ENCODE measurements at places on chromosomes 1 and 21.

DNA sequence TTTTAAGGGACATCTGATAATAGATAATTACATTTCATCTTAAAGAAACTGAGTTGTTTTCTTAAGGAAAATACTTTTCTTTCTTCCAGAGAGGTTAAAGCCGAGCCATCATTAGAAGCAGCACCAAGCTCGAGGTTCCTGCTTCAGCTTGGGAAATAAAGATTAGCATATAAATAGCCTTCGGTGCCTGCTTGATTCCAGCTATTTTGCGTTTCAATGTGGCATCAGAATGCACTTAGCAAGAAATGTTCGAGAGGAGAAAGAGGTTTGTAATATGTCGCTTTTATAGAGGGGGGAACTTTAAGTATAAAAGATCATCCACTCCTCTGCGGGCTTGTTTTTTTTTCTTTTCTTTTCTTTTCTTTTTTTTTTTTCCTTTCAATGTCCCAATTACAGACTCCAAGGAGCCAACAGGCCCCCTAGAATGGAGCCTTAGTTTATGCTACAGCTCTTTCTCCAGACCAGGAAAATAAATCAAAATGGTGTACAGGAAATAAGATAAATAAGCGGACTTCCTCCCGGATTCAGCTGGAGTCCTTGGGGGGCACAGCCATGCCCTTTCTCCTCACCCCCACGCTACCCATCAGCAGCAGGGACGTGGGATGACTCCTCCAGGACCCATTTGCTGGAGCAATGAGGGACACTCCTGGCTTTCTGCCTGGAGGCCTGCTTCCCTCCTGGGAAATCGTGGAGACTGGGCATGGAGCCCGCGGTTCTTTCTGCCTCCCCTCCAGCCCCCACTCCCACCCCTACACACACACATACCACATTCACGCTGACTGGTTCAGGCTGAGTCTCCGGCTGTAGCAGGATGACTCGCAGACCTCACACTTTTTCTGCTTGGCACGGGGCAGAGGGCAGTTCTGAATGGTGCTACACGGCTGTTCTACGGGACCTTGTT, 131.6 kb downstream of the RRAGC start:
- peak; percentile 61 for DNase-seq

GRCh38 chr1:38991638-38992411, 749 bp downstream of the AKIRIN1 start:
- DNase-seq = no peak

DNA sequence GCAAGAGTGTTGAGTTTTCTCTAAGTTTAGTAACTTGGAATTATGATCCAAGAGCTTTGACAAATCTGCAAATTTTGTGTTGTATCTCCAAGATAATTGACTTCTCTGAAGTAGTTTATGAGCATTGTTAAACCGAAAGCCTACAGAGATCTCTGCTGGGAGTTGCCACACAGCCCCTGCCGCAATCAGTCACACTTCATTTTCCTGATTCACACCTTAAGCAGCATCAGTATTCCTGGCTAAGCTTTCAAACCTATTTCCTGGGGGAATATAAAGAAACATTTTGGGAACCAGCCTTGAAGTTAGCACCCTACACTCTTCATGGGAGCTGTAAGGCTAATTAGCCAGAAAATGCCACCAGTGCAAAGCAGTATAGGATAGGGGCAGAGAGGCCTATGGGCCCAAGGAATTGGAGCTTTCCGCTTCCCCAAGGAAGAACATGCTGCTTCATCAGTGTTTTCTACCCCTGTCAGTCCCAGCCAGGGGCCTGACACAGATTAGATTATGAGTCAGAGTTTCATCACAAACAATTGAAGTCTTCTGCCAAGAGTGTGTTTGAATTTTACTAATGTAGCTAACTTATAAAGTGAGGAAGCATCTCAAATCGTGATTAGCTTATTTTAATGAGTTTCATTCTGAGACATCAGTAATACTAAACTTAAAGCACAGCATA, 23.2 kb upstream of the CACYBP start:
- DNase-seq = peak; percentile 78

DNA sequence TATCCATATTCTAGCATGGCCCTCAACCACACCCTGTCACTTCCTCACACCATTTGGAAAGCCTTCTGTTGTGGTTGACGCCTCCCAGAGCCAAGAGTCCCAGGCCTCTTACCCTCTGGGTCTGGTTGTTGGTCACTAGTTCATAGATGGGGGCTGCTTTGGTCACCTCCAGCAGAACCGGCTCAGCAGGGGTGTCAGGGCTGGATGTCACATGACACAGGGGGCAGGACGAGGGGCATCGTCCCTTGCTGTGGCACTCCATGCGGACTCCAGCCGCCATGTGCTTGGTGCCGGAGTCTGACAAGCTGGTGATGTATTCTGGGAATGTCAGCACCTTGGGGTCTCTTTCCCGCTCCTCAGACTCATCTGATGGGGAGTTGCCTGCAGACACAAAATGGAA, 270.1 kb downstream of the ASTN1 start:
- no peak for DNase-seq

- DNase-seq = no peak
Observed at GRCh38 chr1:45325851-45326506, 716 bp upstream of the HPDL start.

DNA sequence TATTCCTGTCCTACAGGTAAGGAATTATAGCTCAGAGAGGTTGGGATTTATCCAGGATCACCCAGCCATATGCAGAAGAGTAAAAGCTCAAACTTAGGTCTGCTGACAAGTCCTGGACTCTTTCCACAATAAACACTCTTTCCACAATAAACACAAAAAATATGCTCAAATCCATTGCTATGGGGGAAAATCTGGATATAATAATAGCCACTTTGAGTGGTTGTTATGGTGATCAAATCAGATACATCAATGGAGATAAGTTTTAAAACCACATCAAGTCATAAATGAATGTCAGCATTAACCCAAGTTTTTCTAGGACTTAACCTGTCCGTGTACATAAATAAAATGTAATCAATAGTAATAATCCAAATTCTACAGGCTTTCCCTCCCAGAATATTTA, 22.3 kb upstream of the TTF2 start:
- no peak for DNase-seq

DNA sequence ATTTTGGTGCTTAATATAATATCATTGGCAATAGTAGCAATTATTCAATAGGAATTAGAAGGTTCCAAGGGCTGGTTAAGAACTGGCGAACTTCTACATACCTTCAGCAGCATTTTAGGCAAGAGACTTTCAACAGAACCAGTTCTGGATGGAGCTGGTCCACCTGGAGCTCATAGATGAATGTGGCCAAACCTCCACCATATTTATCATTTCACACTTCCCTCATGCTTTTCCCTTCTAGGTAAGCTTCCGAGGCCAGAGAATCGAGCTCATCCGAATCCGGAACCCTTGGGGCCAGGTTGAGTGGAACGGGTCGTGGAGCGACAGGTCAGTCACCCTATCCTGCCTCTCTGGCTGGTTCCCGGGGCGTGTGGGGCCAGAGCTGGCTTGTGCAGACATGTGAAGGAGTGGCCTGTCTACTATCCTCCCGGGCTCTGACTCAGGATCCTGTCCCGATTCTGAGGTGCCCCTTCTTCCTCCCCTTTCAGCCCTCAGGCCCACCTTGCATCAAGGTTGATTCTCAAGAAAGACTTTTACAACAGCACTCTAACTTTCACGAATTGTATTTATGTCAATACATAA, 24.7 kb downstream of the CAPN9 start:
- peak; percentile 72 for DNase-seq

DNA sequence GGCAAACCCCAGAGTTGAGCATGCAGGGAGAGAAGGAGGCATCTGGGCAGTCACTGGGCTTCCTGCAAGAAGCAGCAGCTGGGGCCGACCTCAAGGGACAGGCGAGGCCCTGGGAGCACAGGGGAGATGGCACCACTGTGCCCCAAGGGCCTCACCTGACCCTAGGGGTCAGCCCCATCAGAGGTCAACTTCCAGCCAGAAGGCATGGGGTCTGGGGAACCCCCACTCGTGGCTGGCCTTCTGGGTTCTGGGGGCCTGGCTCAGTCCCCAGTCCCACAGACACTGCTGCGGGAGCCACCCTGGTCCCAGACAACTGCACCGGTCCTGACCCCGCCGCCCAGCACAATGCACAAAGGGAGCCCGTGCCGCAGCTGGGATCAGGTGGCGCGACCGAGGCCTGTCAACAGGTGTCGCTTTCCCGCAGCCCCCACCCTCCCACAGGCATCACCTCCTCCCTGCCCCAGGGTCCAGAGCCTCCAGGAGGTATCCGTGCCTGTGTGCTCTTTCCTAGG, 6.2 kb downstream of the WNT9A start:
- no peak for DNase-seq

DNA sequence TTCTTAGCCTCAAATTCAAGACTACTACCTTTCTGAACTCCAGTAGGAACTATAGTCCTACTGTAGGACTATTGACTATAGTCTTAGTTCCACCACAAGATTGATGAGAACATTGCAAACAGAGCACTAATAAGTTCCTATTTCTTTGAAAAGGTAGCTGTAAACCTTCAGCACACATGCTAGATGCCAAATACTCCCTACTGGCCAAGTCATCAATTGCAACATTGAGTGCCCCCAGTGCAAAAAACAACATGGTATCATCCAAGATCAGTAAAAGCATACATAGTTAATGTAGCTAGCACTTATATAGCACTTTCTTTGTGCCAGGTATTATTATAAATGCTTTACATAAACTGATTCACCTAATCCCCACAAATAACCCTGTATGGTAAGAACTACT, 99.8 kb downstream of the MRPL39 start:
- peak; percentile 12 for DNase-seq

GRCh38 chr1:248576260-248576980, 1.9 kb upstream of the OR2T34 start:
- DNase-seq = no peak

DNA sequence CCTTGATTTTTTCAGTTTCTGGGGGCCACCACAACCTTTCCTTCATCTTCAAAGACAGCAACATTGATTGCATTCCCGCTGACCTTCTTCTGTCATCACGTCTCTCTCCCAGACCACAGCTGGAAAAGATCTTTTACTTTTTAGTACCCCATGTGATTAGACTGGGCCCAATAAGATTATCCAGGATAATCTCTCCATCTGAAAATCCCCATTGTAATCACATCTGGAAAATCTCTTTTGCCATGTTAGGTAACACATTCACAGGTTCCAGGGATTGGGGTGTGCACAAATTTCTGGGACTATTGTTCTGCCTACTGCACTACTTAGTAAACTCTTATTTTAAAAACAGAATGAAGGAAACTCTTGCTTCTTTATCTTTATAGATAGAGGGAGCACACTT, 47.1 kb upstream of the INSL5 start:
- no peak for DNase-seq

- DNase-seq = no peak
Observed at GRCh38 chr1:25737130-25737529, 62.9 kb upstream of the SELENON start.

DNA sequence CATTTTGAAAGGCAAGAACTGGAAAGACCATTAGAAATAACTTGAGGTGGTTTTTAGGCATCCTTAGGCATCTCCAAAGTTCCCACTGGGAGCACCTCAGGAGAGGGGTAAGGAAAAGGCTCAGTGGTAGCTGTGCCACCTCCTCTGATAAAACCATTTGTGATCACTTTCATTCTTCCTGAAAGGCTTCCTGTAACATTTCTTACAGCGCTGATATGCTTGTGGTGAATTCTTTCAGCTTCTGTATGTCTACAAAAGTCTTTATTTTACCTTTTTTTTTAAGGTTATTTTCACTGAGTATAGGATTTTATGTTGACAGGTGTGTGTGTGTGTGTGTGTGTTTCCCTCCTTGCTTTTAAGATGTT, 54.8 kb downstream of the VANGL2 start:
- no peak for DNase-seq

DNA sequence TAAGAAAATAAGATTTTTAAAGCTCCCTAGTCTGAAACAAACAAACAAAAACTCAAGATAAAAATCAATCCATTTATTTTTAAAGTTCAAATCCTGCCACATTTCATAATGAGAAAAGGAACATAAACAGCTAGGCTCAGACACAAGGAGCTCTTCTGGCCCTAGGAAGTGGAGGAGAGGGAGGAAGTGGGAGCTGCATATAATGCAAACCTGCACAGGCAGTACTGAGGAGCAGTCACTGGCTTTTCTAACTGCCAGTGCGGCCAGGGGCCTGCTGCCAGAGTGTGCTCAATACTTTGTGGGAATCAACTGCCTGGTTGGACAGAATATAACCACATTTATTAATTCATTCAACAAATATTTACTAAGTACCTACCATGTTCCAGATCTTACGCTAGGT, 139.8 kb upstream of the SPATA6 start:
- DNase-seq = no peak

- DNase-seq = peak; percentile 27
Observed at GRCh38 chr1:240414237-240414636, 197.7 kb downstream of the GREM2 start.

- no peak for DNase-seq
Observed at GRCh38 chr1:66542314-66542713, 8.4 kb downstream of the SGIP1 start.

DNA sequence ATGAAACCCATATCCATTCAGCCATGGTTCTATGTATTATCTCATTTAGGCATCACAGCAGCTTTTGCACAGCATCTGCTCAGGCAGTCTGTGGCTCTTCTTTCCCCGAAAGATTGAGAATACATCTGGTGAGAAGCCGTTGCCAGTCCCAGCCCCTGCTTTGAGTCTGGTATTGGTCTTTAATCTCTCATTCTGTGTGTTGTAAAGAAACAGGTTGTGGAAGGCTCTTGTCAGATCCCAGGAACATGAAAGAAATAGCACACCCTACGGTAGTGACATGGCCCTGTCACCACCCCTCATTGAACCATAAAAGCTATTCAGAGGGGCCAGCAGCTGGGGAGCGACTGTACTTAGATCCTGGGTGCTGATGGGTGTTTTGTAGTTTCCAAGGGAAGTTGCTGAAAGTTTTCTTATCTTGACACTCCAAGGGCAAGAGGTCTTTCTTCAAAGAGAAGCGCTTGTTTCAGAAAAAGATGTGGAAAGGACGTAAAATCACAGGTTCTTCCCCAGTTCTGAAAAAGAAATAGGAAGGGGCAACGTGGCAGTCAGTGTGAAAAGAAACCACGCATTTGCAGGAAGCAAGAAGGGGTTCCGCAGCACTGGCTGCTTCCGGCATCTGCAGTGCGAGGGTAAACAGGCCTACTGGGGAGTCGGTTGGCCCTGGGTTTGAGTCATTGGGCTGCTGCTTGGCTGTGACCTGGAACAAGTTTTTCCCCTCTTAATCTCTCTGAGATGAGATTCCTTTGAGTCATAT, 145.0 kb downstream of the DHRS3 start:
- DNase-seq = peak; percentile 67

GRCh38 chr1:163650624-163651023, 328.9 kb downstream of the NUF2 start:
- no peak for DNase-seq

DNA sequence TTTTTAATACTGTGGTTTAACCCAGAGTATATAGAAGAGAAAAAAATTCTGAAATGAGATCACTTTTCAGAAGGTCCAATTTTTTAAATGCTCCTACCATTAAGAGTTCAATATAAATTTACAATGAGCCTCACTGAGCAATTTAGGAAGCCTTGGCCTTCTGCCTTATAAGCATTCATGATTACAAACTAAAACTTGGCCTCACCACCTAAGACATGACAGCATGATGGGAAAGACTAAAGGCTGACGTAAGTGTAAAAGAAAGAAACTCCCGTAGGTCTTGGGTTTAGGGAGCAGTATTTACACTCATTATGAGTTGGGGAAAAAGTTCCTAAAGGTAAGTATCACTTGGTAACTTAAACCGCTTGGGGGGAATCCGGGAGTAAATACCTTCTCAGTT, 70.7 kb upstream of the ESRRG start:
- DNase-seq = no peak
